ENCODE measurements at places on chromosomes 6 and 20. TPM values are rescaled to one million over a fixed set of nuclear protein-coding genes. Genes with fewer than 3 reads are reported as not detected.
A peak's percentile ranks its signal among the peaks of the same experiment; 100 is the strongest.

- no peak for DNase-seq
Measured at GRCh38 chr20:43911066-43911465, 3.6 kb upstream of the TOX2 start.

GCNT2 gene
- total RNA-seq = 41.3 TPM

- DNase-seq = no peak
Measured at GRCh38 chr6:125095580-125096301, 57.8 kb upstream of the TPD52L1 start.

EPPIN gene
- total RNA-seq = not detected

GRCh38 chr20:37407573-37408002, 61.6 kb downstream of the SRC start:
- no peak for DNase-seq

DNA sequence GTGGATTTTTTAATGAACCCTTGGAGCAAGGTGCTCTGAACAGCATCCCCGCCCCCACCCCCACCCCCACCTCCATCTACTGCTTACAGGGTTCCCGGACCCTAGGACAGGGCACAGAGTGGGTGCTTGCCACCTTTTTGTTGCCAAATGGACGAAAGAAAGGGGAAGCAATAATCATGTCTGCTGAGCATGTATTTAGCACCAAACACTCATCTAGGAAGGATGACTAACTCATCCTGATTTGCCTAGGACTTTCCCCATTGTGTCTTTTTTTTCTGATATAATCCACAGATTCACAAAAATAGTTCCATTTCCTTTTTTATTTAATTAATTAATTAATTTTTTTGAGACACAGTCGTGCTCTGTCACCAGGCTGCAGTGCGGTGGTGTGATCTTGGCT, 1.2 kb upstream of the PLTP start:
- no peak for DNase-seq

DNA sequence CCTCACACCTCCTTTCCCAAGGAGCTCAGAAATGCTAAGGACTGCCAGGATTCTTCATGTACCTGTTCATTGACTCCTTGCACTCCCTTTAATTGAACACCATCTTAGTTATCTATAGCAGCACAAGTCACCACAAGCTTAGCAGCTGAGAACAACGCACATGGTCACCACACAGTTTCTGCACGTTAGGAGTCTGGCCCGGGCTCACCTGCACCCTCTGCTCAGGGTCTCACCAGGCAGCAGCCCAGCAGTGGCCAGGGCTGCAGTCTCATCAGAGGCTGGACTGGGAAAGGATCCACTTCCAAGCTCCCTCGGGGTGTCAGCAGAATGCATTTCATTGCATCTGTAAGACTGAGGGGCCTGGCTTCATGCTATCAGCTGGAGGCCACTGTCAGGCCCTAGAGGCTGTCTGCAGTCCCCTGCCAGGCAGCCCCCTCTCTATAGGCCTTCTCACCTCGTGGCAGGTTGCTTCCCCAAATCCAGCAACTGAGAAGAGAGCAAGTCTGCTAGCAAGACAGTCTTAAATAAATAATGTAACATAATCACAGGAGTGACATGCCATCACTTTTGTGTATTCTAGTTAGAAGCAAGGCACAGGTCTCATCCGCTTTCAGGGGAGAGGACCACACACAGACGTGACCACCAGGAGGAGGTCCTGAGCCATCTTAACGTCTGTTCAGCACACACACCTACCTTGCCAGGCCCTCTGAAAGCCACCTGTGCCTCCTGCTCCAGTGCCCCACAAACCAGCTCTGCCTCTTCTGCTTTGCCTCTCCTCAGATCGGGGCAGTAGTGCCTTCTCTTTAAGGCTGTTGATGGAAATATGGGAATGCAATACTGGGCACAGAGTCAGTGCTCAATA, 165.2 kb upstream of the CST7 start:
- peak; percentile 59 for DNase-seq

DNA sequence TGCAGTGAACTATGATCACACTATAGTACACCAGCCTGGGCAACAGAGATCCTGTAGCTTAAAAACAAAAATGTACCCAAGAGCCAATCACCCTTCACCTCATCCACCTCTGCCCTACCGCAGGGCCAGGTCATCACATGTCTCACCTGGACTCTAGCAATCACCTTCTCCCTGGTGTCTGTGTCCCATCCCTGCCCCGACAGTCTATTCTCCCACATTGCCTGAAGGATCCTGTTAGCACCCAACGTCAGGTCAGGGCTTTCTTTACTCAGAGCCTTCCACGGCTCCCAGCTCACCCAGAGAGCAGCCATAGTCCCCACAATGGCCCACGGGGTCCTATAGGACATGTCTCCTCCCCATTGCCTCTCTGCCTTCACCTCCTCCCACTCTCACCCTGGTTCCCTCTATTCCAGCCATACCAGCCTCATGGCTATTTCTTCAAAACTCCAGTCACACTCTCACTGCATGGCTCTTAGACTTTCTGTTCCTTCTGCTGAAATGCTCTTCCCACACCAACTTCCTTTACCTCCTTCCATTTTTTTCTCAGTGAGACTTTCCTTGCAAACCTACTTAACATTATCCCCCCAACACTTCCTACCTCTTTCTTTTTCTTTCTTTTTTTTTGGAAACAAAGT, 22.5 kb upstream of the ARFGEF2 start:
- no peak for DNase-seq

DNA sequence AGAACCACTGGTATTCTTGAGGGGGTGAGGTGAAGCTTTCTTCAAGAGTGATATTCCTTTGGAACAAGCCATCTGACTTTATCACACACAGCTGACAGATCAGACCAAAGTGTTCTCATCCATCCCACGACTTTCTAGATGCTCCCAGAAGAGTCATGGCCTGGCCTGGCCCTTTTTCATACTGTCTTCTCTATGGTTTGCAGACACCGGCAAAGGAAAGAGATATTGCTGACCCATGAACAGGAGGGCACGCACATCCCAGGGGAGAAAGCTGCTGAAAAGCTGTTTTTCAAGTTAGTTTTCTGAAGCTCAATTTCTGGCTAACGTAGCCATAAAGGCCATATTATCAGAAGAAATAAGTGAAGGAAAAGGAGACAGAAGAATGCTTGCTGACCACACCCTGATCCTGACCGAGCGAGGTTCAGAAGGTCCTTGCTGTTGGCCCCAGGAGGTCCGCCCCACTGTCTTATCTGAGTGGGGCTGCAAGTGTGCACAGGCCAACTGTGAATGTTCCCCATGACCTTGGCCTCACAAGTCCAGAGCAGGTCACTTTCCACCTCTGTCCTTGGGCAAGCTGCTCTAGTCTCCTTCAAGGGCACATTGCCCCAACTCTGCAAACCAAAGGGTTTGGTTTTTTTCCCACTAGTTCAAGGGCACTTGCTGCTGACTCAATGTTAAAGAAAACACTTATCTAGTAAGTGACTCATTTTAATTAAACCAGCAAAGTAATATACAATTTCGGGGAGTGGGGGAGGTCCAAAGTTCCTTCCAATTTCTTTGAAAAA, 2.0 kb downstream of the ACSS1 start:
- no peak for DNase-seq

GGTLC1 gene
- not detected for total RNA-seq

- no peak for DNase-seq
Measured at GRCh38 chr20:31841928-31842327, 3.5 kb downstream of the FOXS1 start.

DNA sequence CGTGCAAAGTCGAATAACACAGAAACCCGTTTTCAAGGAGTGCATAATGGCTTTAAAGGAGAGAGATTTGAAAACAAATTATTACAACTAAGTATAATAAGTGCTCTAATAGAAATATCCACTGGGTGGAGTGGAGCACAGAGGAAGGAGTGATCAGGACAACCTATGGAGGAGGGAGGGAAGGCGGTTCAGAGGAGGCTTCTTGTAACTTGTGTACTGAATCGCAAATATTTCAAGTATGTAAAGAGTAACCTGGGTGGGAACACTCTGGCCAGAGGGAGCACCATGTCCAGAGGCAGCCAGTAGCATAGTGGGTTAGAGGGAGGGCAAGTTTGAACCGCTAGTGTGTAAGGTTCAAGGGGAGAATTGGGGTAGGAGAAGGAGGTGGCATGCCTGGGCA, 21.6 kb upstream of the TNFAIP3 start:
- DNase-seq = no peak

GTF3C6 gene
- total RNA-seq = 101 TPM

DNA sequence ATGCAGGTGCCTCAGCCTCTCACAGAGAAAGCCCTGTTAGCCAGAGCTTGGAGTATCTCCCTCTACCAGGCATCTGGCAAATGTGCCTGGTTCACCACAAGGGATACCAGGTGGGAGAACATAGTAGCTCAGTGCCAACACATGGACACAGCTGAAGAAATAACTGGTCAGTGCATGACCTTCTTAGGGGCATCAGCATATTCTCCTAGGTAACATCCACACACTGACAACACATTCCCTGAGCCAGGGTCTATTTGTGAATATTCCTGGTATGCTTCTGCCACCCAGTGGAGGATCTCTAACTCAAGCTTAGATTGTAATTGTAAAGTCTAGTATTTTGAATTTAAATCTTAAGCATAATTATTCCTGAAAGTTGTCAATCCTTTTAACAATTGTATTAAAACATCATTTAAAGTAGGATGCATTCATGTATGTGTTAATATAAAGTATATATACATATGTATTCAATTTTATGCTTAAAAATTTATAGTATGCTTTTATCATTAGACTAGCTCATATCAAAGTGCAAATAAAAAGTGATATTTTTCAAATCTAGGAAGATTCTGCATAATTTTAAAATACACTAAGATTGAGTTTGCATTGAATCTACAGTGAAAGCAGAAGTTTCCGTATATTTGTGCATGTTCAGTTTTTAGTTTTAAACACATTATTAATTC, 45.3 kb upstream of the COL21A1 start:
- DNase-seq = peak; percentile 52

DNA sequence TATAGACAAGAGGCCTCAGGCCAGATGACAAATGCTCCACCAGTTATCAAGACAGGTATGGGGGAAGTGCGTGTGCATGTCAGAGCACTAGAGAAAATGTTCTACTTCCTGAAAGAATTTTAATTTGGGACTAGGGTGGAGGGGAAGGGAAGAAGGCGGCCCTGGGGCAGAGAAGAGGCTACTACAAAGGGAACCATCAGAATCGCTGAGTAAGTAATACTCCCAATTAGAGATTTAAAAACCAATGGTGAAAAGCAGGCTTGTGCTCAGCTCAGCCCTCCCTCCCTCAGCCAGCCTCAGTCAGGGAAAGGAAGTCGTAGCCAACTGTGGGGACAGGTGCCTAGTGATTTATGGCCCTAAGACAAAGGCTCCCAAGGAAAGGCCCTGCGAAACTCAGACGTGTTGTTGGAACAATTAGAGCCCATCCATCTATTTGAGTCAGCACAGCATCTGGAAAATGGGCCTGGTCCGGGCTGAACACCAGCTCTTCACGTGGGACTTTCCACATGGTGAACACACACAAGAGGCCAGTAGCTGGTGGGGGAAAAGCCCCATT, 15.0 kb upstream of the MAFB start:
- DNase-seq = no peak

IL17A gene
- total RNA-seq = not detected

DNA sequence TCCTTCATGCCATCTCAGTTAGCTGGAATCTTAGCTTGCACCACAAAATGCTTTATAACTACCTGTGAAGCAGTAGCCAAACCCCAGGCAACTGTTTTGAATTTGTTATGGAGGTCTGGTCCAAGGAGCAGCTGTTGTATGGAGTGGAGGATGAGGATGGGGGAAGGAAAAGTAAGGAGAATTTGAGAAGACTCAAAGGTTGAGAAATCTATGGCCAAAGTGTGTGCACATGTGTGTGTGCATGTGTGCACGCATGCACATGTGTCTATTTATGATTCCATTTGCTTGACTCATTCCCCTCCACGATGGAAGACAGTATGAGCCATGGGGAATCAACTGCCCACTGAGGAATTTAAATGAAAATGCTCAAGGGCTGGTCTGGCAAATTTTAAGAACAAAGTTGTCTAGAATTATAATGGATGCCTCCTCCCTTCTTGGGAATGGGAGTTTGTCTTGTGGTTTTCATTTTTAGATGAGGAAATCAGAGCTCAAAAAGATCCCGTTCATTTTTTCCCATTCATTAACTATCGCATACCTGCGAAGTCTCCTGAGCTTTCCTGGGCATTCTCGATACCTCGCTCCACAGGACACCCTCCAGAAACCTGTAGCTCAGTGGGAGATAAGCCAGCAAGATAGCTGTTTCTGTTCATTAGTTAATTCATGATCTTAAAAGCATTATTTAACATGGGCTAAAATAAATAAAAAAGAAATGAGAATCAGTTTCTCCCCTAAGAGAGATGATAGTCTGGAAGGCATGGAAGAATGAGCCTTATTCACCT, 152.3 kb upstream of the NEDD9 start:
- DNase-seq = no peak

GRCh38 chr20:50398821-50399554, 111.2 kb upstream of the PTPN1 start:
- no peak for DNase-seq

- no peak for DNase-seq
Measured at GRCh38 chr6:157403686-157404051, 22.7 kb downstream of the ZDHHC14 start.

GRCh38 chr6:103215847-103216246, 1643.9 kb downstream of the HACE1 start:
- DNase-seq = no peak

All from H9 (cell line).